ENCODE measurements at places on chromosomes 5 and 9.

- no peak for DNase-seq
Observed at GRCh38 chr5:115842089-115842935, 577 bp downstream of the AP3S1 start.

- DNase-seq, result no peak
Observed at GRCh38 chr5:178340637-178341036, 108.0 kb upstream of the PHYKPL start.

GRCh38 chr5:157778121-157778805 lies 34.8 kb downstream of the LSM11 start:
- DNase-seq, result no peak

DNA sequence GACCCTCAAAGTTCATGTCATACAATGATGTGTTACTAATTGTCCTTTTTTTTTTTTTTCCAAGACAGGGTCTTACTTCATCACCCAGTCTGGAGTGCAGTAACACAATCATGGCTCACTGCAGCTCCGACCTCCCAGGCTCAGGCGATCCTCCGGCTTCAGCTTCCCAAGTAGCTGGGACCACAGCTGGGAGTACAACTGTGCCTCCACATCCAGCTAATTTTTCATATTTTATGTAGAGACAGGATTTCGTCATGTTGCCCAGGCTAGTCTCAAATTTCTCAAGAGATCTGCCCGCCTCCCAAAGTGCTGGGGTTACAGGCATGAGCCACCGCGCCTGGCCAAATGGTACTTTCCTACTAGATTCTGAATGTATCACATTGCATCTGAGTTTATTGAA lies 49.4 kb upstream of the EBF1 start:
- DNase-seq, result no peak

- peak; percentile 50 for DNase-seq
Observed at GRCh38 chr9:134627417-134628353, 13.9 kb upstream of the COL5A1 start.

GRCh38 chr5:8332666-8333445 lies 463.9 kb downstream of the MTRR start:
- DNase-seq, result no peak

GRCh38 chr5:112366987-112367386 lies 52.1 kb downstream of the EPB41L4A start:
- no peak for DNase-seq

GRCh38 chr5:159340511-159340910 lies 10.2 kb upstream of the IL12B start:
- DNase-seq, result no peak

- no peak for DNase-seq
Observed at GRCh38 chr9:72557549-72557948, 36.1 kb downstream of the TMC1 start.

- no peak for DNase-seq
Observed at GRCh38 chr9:134360180-134360759, 34.0 kb downstream of the RXRA start.
